Mesothelial cell of epicardium (in vitro differentiated cells): ENCODE measurements at places on chromosomes 6 and 20.

DNA sequence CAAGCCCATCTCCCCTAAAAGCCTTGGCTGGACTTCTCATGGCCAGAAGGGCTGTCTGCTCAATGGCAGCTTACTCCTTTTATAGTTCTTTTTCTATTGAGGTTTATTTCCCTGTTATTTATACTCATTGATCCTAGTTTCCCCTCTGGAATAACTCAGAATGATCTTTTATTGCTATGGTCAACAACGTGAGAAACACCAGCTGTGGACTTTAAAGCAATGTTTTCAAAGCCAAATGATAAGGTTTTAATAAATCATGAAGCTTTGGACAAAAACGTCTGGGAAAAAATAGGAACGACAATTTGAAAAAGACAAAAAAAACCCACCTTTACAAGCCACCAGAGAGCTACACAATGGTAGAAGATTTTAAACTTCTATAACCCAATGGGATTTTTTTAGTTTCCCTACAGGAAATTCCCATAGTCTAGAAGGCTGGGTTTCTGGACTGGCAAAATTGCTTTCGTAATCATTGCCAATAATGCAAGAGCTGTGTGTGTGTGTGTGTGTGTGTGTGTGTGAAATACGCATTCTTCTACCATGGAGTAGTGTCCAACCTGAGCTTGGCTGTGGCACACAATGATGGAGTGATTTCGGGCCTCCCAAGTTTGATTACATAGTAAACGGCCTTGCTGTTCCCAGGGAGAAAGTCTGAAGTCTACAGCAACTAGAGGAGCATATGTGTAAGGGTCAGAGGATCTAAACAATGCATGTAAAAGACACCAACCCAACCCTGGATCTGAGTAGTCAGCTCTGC is 396.0 kb downstream of the SYNE1 start:
- DNase-seq = no peak

DNA sequence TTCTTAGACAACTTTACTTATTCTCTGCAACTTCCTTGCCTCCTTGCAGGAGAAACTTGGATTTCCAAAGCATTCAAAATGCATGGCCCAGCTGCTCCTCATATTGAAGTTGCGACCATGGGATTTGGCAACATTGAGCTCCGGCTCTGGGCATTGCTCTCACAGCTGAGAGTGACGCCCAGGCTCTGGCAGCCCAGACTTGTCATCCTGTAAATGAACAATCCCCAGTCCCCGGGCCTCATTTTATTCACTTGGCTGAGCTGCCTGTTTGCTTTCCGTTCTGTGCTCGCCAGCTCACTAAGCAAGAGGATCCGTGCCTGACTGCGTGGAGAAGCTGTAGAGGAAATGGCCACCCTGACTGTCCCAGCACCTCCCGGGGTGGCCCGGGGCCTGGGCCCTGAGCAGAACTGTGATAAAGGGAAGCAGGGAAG is 119.5 kb upstream of the CD93 start:
- DNase-seq = no peak

GRCh38 chr20:33099843-33100538 is 20.5 kb downstream of the BPIFB4 start:
- no peak for DNase-seq

- no peak for DNase-seq
Observed at GRCh38 chr6:40585651-40586269, 1.4 kb downstream of the LRFN2 start.

- no peak for DNase-seq
Observed at GRCh38 chr20:63737945-63738686, 1.5 kb upstream of the SLC2A4RG start.

GRCh38 chr6:71489736-71490135 is 201.1 kb downstream of the OGFRL1 start:
- DNase-seq = no peak

DNA sequence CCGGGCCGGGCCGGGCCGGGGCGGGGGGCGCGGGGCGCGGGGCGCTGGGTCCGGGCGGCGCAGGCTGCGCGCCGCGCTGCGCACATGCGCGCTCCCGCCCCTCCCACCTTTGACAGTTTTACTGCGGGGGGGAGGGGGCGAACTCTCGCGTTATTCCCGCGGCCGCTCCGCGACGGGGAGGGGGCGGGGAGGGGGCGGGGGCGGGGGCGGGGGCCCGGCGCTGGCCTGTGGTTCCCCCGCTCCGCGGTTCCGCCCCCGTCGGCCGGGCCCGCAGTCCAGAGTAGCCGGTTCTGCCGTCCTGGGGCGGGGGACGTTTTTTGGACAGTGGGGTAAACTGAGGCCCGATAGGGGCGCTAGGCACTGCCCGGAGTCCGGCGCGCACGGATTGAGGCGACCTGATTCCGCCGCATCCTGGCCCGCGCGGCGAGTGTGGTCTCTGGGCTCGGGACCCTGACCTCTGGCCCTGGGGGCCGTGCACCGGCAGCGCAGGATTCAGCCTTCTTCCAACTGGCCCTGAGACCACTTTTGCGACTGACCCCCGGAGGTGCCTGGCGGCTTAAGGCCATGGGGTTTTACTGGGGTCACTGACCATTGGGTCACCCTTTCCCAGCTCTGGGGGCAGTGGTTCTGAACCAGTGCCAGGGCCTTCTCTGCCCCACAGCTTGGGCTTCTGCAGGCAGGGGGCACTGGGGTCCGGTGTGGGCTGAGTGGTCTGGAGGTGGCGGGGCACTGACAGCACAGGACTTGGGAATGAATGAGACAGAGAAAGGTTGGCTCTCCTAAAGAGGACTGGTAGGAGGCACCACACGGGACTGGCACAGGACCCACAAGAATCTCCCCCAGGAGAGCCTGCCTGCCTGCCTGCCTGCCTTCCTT is at the start of gene ZNF512B:
Gene ZNF512B, minus strand, starts transcription at position 93 of the 876 bp plus-strand sequence. CDS start 1,980 bp downstream, outside the sequence.
- DNase-seq = peak; percentile 64
